T1000 (cell line): ENCODE measurements at places on chromosomes 2 and 18.

GRCh38 chr2:170836027-170836426 is 19.3 kb downstream of the GAD1 start:
- no peak for DNase-seq

DNA sequence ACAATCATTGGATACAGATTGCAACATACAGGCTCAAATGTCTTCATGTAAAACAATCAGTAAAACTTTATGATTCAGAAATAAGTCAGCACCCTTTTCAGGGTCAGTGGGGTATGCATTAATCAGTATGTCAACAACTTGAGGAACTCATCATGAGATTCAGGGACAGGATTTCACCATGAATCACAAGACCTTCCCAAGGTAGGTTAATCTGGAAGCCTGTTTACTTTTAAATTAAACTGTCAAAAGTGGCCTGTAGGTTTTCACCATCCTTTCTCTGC is 104.8 kb downstream of the SP100 start:
- no peak for DNase-seq

GRCh38 chr2:32514946-32515345 is 112.9 kb upstream of the TTC27 start:
- DNase-seq: no peak

DNA sequence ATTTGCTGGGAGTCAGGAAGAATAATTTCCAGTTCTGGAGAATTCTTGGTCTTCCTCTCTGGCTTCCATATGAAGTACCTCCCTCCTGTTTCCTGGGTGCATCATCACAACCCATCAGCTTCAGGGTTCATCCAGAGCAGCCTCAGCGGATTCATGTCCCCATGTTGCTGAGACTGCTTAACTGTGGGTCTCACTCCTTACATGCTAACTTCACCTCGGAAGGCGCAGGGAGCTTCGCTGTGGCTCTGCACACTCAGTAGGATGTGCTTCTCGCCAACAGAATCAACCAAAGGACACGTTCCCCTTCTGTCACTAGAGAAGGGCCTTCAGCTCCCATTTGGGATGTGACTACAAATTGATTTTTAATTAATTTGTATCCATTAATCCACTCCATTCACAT is 24.2 kb downstream of the FBLN7 start:
- DNase-seq: no peak

DNA sequence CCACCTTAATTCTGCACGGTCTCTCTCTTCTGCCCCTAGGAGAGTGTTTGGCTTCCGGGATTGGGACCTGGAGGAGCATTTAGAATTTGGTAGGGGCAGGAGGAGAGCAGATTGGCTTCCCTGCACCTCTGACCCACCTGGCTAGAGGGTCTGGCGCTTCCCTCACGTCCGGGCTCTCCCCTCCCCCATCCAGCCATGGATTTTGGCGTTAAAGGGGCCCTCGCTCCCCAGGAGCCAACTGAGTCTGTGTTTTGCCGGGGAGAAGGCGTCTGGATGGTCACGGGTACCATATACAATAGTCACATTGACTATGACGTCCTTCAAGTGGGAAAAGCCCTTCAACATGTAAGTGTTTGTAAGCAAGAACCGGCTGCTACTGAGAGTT is 6.6 kb downstream of the HOXD3 start:
- no peak for DNase-seq

DNA sequence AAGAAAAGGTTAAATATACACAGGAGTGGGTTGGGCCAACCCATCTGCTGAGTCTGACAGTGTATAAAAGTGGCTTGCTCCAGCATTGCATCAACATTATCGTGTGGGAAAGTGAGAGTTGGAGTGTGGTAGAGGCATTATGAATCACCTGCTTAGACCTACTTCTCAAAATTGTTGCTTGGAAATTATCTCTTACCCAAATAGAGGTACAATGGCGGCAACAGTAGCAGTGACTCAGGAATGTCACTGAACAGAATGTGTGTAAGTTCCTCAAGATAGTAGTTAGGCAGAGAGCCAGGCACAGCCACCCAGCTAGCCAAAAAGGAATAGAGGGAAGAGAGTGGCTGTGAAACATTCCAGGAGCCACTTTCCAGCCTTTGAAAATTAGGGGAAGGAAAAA is 616.0 kb downstream of the NUP35 start:
- DNase-seq: no peak

DNA sequence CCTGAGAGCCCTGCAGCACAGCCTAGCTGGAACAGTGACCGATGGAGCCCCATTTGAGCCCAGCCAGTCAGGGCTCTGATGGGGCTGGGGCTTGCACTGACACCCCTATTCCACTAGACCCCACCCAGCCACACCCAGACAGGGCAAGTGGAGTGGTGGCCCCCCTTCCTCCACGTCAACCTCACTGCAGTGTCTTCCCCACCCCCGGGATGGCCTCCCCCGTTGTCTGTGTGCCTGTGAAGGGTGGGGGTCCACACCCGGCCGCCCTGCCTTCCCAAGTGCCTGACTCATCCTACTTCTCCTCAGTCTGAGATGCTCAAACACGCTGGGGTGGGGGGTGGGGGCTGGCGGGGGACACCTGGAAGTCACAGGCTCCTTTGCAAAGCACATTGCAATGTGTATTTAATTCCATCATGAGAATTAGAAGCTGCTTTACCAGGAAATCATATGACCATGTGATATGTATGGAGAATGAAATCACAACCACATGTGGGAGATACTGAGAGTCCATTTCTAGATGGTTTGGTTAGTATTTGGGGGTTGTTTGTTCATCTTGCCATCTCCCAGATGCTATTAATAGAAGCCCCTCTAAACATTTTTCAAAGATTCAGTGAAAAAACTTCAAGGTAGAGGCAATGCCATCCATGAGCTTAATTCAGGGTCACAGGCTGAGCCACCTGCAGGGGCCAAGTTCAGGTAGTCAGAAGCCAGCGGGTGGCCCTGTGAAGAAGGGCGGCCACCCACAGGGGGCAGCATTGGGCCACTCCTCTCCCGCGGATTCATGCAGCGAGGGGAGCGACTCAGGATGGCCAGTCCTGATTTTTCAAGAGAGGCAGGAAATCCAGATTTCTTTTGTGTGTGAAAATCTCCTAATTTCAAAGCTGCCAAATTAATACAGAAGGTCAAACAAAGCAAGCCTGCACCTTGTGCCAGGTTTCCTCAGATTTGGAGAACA is 22.7 kb upstream of the GMPPA start:
- DNase-seq: no peak

- no peak for DNase-seq
Observed at GRCh38 chr2:124001696-124002430, 23.2 kb upstream of the CNTNAP5 start.

GRCh38 chr2:634636-635388 is 42.4 kb downstream of the TMEM18 start:
- no peak for DNase-seq
